ENCODE measurements at places on chromosomes 11 and 22.

DNA sequence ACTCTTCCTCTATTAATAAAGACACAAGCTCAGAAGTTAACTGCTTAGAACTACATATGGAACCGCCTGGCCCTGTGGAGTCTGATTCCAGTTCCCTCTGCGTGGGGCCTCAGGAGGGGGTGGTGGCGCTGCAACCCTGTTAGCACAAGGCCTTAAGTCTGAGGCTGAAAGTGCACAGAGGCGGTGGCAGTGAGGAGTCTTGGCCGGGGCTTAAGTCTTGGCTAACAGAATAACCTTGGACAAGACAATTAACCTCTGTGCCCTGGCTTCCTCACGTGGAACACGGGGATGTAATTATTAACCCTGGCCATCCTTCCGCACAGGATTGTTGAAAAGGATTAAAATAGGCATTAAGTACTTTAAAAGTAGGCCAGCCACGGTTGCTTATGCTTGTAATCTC lies 191.5 kb downstream of the CEP164 start:
- peak; percentile 5 for DNase-seq

DNA sequence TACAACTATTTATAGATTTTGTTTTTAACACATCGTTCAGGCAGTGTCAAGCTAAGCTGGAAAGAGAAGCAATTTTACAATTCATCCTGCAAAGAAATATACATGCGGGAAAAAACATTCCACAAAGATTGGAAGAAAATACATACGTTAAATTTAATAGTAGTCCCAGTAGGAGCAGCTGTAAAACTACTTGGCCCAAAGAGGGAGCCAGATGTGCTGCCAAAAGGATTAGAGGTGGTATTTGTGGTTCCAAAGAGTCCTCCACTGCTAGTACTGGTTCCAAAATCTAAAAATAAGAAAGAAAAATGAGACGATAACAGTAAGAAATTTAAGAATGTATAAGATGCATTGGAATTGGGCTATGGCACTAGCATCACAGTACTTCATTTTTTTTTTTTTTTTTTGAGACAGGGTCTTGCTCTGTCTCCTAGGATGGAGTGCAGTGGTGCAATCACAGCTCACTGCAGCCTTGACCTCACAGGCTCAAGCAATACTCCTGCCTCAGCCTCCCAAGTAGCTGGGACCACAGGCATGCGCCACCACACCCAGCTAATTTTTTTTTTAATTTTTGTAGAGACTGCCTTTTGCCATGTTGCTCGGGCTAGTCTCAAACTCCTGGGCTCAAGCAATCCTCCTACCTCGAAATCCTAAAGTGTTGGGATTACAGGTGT lies 21.5 kb downstream of the NUP98 start:
- no peak for DNase-seq

DNA sequence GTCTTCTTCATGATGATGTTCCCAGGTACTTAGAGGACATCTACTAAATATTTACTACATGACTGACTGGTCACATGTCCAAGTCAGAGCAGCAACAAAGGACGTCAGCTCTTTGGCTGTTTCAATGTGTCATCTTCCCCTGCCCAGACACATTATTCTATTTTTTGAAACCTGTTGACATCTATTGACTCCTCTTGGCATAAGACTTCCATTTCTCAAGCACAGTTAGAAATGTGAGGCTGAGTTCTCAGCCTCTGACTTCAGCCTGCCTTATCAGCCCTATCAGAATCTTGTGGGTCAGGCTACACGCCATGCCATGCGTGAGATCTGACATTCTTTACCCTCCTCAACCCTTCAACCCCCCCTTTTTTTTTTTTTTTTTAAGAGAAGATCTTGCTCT lies 63.8 kb downstream of the SC5D start:
- no peak for DNase-seq

- DNase-seq: no peak
These were observed 3.0 kb downstream of the MAFF start for GRCh38 chr22:38204784-38205183.

- DNase-seq: no peak
These were observed 8.6 kb downstream of the HSD17B12 start for GRCh38 chr11:43689167-43689566.

GRCh38 chr11:45392591-45393091 lies 106.5 kb upstream of the SYT13 start:
- DNase-seq: no peak

- DNase-seq: no peak
These were observed 10.0 kb upstream of the TTLL8 start for GRCh38 chr22:50068096-50068495.

DNA sequence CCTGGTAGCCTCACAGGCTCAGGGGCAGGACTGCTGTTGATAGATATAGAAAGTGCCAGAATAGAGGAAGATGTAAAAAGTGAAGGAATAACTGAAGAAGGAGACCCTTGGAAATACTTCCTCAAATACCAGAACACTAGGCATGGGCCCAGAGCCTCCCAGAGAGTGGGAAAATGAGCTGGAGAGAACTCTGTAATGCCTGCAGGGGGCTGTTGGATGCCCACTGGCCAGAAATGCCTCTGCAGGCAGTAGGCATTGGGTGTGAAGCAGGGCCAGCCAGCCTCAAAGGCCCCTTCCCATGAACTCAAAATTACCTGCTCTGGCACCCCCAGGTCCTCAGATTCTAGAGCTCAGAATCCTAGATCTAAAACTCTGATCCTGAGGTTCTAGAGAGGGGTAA lies 15.1 kb downstream of the P2RY2 start:
- DNase-seq: no peak

- DNase-seq: no peak
These were observed 136.8 kb downstream of the KIF18A start for GRCh38 chr11:27971171-27971570.

DNA sequence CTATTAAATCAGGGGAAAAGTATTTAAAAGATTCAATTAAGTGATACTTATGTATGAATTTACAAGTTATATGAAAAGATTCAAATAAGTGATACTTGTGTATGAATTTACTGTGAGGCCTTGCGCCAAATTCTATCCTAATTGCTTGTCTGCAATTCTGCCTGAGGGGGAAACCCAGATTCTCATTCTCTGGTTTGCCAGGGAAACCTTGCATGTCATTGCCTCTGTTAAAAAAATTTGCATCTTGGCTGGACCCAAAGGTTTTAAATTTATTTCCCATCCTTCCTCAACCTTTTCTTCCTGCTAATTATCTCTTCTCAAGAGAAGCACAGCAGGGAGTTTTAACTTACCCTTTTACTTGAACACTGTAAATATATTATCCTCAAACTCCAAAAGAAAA lies 13.8 kb downstream of the OLFML1 start:
- DNase-seq: no peak

- no peak for DNase-seq
These were observed 82.3 kb downstream of the TBC1D22A start for GRCh38 chr22:46844606-46845210.

- no peak for DNase-seq
These were observed 81.0 kb downstream of the ETS1 start for GRCh38 chr11:128506356-128506755.

- no peak for DNase-seq
These were observed 232.7 kb downstream of the CTTN start for GRCh38 chr11:70630816-70631623.

Data from inflammatory macrophage treated with lipopolysaccharide for 1 hour (primary cell).